Stimulated activated CD8-positive, alpha-beta memory T cell treated with anti-CD3 and anti-CD28 coated beads, Interleukin-4, amount 100 ng/mL, for 1 hour (primary cell): ENCODE measurements at places on chromosomes 7 and 10.

DNA sequence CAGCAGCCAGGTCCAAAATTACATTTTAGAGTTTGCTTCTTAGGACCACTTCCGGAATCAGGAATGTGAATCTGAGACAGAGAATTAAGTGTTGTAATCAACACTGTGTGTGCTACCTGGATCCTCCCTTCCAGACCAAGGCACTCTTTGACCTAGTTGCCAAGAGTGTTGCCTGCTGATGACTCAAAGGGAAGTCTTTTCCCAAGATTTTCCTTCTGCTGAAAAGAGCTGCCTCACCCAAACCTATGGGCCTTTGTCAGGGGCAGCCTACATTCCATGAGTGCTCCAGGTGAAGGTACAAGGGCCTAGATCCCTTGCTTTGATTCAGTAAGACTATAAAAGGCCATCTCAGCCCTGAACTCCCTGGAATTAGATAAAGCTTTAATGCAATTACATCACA lies 712.5 kb upstream of the ANKRD30A start:
- DNase-seq = no peak

DNA sequence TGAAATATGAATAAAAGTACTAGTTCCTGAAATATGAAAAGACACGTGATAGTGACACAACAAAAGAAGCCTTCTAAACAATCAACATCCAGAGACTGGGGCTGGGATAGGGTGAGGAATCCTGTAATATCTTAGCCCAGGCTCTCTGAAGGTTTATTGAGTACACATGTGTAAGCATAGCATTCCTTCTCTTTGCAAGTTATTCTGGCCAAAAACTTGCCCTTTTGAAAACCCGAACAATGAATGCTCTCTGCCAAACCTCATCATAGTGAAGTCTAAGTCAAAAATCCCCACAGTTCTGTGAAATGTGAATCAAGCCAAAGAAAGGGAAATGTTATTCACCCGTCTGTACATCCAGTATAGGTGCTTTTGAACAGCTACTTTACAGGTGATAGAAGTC lies 11.6 kb downstream of the SEMA3D start:
- DNase-seq = no peak

- no peak for DNase-seq
These were observed 72.2 kb upstream of the ZNF479 start for GRCh38 chr7:57204411-57204811.

DNA sequence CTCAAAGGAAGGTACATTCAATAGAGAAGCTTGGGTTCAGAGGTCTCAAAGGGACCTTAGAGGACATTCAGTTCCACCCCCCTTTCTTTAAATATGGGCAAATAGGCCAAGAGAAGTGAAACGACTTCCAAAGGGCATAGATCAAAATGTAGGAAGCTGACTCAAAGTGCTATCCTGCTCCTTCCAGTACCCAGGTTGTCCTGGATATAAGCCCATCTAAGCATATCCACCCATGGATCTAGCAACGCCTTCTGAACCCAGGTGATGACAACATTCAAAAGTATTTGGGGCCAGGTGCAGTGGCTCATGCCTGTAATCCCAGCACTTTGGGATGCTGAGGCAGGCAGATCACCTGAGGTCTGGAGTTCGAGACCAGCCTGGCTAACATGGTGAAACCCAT lies 5.3 kb downstream of the ATXN7L1 start:
- no peak for DNase-seq

DNA sequence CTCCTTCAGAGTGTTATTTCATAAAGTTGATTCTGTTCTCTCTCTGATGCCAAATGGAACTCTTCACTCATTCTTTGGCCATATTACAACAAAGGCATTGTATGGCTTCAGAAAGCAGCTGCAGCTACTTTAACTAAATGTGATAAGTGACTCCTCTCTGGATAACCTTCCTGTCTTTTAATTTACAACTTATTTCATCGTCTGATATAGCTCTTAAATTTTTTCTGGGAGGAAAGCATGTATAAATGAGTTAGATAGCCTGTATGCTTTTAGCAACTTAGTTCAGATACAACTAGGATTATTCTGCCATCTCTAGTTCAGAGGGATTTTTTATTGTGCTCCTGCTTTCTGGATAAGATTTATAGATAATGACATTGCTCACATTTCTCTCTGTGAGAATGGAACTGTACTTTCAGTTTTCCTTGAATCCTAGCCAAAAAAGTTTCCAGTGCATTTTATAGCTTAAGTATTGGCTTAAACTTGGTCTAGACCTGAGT lies 57.5 kb downstream of the KLHDC10 start:
- DNase-seq = no peak

DNA sequence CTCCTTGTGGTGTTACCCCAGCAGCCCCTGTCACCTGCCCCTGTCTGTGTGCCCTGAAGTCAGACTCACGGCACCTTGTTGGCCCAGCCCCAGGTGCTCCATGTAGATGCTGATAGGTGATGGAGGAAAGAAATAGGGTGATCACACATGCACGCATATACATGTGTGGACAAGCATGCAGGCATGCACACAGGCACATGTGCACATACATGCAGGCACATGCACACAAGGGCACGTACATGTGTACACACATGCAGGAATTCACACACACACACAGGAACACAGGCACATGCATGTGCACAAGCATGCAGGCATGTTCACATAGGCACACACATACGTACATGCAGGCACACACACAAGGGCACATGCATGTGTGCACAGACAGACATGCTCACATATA lies 16.6 kb upstream of the ELFN1 start:
- DNase-seq = no peak

DNA sequence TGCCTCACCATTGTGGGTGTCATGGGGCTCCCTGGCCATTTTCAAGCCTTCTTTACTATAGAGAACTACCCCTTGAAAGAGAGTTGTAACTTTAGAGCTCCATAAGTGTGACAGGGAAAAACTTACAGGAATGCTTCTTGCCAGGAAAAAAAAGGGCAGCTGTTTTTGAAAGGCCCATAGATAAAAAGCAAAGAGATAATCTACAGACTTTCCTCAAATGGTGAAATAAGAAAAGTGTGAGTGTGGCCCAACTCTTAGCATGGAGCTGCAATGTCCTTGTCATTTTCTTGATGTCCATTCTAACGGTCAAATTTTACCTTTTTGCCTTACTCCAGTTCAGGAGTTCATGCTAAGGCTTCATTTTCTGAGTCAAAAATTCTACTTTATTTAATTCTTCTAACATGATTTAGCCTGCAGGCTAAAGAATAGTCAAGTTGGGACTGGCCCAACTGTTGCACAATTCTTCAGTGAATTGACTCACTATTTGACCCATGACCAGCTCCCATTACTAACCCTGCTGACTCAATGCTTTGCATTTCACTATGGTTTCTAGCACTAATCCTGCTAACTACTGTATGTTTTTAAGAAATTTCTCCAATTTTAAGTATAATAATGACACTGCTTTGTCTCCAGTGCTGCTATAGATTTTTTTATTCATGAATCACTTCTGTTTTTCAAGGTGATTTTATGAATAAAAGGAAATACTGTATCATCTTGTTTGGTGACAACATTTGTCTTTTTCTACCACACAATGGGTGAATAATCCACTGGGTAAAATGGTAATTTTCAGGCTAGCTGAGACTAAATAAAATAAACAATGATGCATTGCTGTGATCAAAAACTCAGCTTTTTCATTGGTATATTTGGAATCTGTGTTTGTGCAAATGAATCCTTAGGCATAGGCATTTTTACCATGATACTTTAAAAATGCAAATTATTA lies 41.4 kb upstream of the SGCE start:
- no peak for DNase-seq

- peak; percentile 66 for DNase-seq
These were observed at the start of gene ARPC1B for GRCh38 chr7:99374111-99375064. TSS of gene ARPC1B (plus strand) at chr7:99374730. CDS start at chr7:99385715, 10,985 bp downstream.

DNA sequence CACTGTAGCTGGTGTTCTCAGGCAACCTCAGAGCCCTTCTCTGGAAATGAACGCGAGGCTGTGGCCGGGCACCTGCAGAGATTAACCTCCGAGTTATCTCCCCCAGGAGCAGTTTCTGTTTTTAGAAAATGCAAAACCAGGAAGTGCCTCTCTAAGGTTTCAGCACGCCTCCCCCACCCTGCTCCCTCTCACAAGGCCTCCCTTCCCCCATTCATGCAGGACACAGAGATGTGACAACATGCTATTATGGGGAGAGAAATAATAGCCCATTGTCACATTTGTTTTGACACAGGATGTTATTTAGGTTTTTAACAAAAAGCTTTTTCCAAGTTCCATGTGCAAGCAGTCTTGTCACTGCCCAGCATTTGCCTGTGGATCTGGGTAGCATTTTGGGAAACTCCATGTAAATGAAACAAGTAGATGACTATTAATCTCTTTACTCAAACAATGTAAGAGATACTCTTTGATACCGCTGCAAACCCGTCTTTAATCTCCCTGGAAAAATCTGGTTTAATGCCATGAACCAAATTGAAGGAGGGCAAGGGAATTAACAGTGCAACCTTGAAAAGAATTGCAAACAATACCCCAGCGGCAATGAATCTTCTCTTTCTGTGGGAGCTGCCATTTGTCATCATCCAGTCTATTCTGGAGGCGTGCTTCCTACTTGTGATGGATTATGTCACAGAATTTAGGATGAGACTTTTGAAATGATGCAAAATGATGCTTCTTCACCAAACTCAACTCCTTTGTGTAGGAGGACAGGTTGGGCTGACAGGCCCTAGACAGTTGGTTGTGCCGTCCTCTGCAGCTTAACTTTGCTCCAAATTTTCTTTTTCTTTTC lies 86.5 kb upstream of the NMT2 start:
- DNase-seq = no peak

GRCh38 chr7:35623381-35623780 lies 71.6 kb downstream of the HERPUD2 start:
- no peak for DNase-seq

DNA sequence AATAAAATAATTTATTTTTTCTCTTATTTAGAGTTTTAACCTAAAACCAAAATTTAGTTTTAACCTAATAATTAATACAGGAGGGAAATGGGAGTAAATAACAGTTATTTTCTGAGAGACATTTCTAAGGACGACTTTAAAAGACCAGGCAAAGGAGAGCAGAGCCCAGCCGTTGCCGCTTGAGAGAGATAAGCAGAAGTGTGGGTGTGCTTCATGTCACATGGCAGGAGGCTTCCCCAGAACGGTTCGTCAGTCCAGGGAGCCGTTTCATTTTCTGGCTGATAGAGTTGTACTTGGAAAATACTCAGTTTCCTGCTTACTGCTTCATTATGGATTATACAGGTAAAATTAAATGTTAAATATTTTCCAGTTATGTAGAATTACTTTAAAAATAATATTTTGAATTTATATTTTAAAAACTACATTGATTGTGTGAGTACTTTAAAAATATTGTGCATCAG lies 61.4 kb downstream of the ST7 start:
- no peak for DNase-seq

GRCh38 chr7:137454246-137454724 lies 110.8 kb upstream of the PTN start:
- DNase-seq = no peak

DNA sequence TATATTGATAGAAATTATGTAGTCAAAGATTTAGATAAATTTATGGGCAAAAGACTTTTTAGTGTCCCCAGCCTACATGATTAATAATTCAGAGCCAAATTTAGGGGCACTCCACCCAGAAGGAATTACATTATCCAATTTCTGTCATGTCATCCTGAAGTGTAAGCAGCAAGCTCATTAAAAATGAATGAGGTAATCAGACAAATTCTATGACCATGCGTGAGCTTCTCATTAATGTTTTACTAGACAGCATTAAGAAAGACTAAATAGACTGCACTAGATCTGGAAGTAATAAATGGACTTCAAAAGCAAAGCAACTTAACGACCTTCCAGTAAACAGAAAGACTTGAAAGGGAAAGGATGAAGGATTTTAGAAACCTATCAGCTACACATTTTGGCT lies 22.7 kb upstream of the TRUB1 start:
- DNase-seq = no peak

DNA sequence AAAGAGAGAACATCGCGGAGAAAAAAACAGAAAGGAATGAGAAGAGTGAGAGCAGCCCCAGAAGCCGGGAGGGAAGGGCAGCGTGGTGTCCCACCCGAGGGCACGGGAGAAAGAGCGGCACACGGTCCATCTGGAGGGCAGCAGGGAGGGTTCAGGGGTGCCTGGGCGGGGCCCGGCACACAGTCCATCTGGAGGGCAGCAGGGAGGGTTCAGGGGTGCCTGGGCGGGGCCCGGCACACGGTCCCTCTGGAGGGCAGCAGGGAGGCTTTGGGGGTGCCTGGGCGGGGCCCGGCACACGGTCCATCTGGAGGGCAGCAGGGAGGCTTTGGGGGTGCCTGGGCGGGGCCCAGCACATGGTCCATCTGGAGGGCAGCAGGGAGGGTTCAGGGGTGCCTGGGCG lies 172.4 kb downstream of the ZMYND11 start:
- DNase-seq = no peak

DNA sequence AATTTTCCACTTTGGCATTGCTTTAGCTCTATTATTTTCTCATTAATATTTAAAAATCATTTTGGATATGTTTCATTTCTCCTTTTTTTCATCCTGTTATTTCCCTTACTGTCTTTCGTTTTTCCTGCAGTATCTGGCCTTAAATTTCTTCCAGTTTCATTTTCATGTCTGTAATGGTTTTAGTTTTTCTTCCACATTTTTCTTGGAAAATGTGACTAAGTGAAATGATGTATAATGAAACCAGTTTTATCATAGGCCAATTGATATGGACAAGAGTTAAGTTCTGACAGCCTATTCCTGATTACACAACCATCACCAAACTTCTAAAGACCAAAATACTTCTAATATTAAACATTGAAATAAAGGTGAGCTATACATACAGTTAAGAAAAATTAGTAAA lies 158.5 kb downstream of the LHFPL3 start:
- DNase-seq = no peak

- no peak for DNase-seq
These were observed 63.4 kb downstream of the RNF32 start for GRCh38 chr7:156703773-156704482.

DNA sequence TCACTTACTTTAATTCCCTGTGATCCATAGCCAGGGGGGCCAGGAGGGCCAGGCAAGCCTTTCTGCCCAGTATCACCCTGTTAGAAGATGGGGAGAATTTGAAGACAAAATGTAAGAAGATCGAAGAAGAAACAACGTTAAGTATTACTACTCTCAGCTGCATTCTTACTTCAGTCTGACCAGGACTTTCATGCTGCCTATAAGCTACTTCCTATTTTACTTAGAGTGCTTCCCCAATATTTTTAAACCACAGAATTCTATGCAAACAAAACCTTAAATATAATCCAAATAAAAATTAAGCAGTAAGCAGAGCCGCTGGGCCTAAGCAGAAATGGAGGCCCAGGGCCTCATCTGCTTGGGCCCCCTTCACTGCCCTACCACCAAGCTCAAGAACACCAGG lies 117.8 kb downstream of the COL28A1 start:
- no peak for DNase-seq

DNA sequence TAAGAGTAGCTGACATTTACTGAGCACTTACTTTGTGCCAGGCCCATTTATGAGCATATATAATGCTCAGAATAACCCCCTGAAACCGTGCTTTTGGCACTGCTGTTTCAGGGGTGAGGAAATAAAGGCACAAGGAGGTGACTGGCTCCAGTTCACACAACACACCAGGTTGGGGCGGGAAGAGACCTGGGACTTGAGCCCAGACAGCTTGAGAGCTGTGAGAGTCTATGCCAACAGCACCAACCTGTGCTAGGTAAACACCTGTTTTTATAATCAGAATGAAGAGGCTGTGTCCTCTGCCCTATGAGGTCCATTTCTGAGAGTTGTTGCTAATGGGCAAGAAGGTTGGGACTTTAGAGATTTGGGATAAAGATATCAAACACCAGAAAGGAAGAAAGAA lies 8.8 kb upstream of the AZGP1 start:
- DNase-seq = no peak

- no peak for DNase-seq
These were observed 24.3 kb downstream of the YKT6 start for GRCh38 chr7:44224974-44225565.

- DNase-seq = no peak
These were observed at the start of gene OGDHL for GRCh38 chr10:49761789-49762565. TSS of gene OGDHL (minus strand) at chr10:49762323. CDS start at chr10:49758592, 3,731 bp downstream.
